ENCODE measurements at places on chromosomes 5 and 9.

GRCh38 chr5:172593721-172594235 is 47.3 kb upstream of the NEURL1B start:
- no peak for DNase-seq

- DNase-seq = no peak
These were observed 60.2 kb upstream of the SRP19 start for GRCh38 chr5:112800891-112801290.

- DNase-seq = no peak
These were observed 23.1 kb downstream of the MAP1B start for GRCh38 chr5:72130351-72130761.

DNA sequence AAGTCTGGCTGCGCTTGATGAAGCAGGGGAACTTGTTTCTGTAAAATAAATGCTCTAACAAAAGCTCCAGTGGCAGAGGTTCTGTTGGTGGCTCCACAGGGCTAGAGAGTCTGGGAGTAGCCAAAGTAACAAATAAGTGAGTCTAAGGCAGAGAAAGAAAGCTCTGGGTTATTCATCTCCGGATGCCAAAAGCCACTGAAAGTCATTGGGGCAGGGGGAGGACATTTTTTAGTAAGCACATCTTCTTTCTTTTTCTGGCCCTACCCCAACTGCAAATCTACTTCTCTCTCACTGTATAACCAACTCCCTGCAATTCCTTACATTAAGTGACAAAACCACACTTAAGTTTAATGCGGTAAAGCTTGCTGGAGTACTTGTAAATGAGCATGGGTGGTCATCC is 141.6 kb downstream of the INSYN2B start:
- DNase-seq = no peak

GRCh38 chr9:114720086-114720676 is 38.2 kb upstream of the TEX48 start:
- DNase-seq = no peak

DNA sequence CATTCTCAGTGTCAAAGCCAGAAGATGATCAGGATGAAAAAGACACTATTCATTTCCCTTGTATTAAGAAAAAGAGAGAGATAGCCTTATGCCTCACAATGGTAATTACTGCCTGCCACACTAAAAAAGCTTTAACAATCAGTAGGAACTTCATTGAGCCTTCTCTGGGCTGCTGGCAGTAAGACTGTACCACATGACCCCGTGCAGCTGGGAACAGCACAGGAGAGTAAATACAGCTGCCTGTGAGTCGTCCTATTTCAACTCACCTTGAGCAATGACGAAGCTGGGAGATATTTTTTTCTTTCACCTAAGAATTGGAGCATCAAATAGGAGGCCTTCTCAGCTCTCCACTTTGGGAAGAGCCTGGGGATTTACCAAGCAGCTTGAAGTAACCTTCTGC is 316.3 kb downstream of the GABRB2 start:
- DNase-seq = no peak

GRCh38 chr5:161256957-161257356 is 289.6 kb downstream of the GABRB2 start:
- no peak for DNase-seq

DNA sequence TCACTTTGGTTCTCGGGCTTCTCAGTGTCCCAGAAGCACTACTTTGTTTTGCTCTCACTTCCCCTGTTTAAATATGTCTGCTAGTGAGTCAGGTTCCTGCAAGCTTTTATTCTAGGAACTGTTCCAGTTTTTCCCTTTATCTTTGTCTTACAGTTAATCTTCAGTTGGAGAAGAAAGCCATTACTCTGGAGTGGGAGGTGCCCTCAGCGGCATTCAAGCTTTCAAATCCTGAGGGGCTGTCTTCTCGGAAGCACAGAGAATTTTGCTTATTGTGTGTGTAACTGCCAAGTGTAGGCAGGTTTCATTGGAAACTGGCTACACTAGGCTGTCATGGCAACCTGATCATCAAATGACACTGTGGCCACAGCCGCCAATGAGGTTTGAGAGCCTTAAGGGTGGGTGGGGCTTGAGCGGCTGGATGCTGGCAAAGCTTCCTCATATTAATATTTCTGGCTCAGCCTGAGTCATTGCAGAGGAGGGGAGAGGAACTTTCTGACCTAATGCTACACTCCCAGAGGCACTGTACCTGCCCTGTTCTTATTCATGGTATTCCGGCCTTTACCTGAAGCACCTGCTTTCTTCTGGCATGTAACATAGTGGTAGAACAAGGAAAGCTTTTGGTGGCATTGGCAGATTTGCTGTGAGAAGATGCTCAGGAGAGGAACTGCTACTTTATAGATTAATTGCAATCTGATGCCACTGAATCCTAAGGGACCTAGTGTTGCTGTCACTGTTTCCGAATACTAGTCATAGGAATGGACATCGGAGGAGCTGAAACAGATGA is 26.3 kb downstream of the SLC25A25 start:
- peak; percentile 31 for DNase-seq

GRCh38 chr5:146006470-146007190 is 70.3 kb downstream of the SH3RF2 start:
- DNase-seq = no peak

DNA sequence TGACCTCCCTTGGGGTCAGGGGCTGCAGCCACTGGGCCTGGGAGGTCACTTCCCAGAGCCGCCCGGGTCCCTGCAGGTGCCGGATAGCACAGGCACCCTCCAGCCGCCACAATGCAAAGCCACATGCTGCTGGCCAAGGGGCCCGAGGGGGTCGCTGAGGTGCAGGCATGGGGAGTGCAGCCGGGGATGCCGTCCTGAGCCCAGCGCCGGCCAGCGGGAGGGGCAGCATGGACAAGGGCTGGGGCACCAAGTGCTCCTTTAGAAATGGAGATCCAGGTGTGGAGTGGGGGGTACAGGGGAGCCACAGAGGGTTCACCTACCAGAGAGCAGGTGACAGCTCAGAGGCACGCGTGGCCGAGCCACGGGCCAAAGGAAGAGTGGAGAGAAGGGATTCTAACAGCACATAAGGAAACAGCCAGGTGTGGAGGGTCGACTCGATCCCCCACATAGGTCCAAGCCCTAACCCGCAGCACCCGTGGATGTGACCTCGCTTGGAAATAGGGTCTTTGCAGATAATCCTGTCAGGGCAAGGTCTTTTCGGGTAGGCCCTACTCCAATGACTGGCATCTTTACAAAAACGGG is 24.7 kb downstream of the ZDHHC11B start:
- DNase-seq = no peak

Data from stimulated activated CD8-positive, alpha-beta memory T cell treated with anti-CD3 and anti-CD28 coated beads, Interleukin-12 subunit alpha, Interleukin-12 subunit beta, amount 100 ng/mL, for 4 hours (primary cell).